Stimulated activated CD8-positive, alpha-beta memory T cell treated with anti-CD3 and anti-CD28 coated beads, Interleukin-2, amount 100 ng/mL, for 1 hour (primary cell): ENCODE measurements at places on chromosomes 1 and 21.

GRCh38 chr1:77202751-77203150, 16.5 kb downstream of the PIGK start:
- no peak for DNase-seq

- DNase-seq = no peak
These were observed 244.8 kb downstream of the SMYD3 start for GRCh38 chr1:246262281-246262680.

DNA sequence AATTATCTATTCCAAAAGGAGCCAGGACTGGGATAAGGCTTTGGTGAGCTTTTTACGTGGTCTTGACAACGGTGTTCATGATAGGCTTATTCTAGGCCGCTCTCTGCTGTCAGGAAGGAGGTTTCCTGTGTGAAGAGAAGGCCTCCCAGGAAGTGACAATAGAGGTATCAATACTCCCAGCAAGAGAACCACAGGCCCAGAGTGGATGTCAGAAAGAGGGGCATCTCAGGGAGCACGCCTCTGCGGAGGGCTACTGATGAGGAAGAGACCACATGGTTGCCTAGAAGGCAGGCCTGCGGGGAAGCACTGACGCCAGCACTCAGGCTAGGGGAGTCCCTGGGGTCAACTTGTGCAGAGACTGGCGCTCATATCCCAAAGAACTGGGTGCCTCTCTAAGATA, 60.4 kb downstream of the ITPKB start:
- no peak for DNase-seq

GRCh38 chr1:27726173-27727044, 648 bp downstream of the FAM76A start:
- peak; percentile 8 for DNase-seq

GRCh38 chr1:119364640-119365039, 3.9 kb upstream of the HAO2 start:
- DNase-seq = no peak

- no peak for DNase-seq
These were observed 709 bp downstream of the PRELP start for GRCh38 chr1:203476216-203476814.

DNA sequence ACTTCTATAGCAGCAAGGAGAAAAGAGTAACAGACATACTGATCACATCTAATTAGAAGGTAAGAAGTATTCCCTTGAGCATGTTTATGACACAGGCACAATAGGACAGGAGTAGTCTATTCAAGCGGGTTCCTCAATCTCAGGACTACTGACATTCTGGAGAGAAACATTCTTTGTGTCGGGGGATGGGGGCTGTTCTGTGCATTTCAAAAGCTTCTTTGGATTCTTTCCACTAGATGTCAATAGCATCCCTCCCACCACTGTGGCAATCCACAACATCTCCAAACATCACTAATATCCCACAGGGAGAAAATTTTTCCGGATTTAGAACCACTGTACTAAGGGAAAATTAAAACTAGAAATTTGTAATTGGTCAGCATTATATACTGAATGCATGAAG, 56.9 kb downstream of the ADAMTS5 start:
- DNase-seq = no peak

DNA sequence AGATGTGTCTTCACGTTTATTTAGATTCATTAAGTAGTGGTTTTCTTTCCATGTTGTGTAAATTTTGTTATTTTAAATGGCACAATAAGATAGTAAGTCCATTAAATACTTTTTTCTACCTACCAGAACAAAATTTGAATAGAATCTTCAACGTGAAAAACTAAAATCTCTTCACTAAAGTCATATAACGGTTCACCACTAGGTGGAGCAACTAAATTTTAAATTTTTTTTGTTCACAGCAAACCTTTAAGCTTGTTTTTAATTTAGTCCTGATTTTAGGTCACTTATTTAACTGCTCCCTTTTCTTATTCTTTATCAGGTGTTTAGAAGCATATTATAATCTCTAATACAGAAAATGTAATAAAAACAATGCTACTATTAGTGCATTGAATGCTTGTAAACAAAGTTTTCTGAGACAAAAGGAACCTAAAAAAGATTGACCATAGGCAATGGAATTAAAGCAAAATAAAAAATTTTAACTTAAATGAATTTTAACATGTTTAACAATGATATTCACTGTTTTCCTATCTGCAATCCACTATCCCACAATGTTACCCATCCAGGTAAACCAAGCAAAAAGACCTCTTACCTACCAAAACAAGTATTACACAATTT, 28.3 kb upstream of the PKN2 start:
- DNase-seq = no peak

DNA sequence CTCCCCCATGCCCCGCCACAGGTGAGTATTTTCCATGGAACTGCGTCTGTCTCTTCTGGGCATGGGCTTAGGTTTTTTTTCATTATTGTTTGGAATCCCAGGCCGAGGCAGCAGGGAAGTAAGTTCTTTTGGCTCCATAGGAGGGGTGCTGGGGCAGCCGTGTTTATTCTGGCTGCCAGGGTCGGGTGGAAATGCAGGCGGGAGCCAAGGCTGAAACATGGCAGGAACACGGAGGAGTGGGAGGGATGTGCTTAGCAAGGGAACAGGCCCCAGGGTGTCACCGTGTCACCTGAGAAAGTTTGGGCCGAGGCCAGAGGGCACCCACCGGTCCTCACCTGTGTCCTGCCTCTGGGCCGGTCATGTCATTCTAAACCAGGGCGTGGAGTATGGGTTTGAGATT, 4.5 kb upstream of the DHRS3 start:
- DNase-seq = no peak

- no peak for DNase-seq
These were observed 1.2 kb downstream of the NEGR1 start for GRCh38 chr1:72281144-72281543.

DNA sequence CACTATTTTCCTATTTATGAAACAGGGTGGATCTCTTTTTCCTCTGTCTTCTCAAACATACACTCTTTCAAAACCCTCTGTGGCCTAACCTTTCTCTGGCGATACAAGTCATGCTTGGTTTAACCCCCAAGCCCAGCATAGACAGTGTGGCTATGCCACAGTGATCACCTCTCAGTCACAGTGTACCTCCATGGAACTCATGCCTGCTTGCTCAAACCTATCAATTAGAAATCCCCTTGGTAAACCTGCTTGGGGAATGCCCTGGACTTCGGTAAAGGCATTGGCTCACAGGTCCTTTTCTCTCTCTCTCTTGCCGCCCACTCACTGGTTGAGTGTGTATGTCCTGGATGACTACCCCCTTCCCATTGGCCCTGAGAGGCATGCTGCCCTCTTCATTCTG, 147.5 kb downstream of the CYYR1 start:
- no peak for DNase-seq

GRCh38 chr1:16248007-16248436, 11.0 kb upstream of the CPLANE2 start:
- no peak for DNase-seq

DNA sequence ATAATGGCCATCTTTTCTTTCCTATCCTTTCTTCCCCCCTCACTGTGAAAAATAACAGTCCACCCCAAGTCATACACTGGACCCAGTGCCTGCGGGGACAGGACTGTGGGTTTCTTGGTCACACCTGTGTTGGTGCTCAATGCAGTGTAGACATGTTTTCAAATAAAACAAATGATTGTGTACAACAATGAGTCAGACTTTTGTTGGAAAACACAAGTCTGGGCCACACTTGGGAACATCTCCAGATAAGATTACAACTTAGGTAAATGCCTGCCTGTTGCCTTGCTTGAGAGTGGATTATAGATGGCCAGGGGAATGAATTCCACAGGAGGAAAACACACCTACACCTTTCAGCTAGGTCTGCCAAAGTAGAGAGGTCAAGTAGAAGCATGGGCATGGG, 34.1 kb downstream of the PDPN start:
- no peak for DNase-seq

GRCh38 chr1:190688096-190688495, 210.4 kb upstream of the BRINP3 start:
- DNase-seq = no peak

DNA sequence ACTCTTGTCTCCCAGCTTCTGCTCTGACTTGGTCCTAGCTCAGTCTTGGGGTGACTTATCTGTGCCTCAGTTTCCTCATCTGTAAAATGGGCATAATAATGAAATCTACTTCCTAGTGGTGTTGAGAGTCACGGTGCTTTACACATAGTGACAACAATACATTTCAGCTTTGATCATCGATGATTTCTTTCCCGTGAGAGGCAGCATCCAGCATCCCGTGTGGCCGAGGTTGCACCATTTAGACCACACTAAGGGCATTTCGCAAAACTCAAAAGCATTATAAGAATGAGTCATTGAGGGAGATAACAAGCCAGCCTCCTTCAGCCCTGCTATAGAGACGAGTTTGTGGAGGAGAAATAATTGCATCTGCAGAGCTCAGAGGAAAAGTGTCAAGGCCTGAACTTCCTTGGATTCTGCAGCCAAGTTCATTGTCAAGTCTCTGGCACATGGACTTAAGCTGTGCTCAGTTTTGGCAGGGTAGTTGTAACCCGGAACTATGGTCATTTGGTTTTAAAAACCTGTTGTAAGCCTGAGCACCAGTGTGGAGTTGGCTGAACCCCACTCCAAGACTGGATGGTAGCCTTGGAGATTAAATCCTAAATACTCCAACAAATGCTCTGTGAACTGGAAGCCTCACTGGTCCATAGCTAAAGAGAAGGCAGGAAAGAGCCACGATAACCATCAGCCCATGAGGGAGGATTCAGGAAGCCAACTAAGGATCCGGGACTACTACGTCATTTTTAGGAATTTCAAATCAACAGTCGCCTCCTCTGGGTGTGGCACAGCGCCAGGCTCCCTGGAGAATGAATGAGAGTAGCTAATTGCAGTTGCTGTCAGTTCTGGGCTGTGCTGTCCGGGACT, 64.2 kb downstream of the TCP10L start:
- no peak for DNase-seq

DNA sequence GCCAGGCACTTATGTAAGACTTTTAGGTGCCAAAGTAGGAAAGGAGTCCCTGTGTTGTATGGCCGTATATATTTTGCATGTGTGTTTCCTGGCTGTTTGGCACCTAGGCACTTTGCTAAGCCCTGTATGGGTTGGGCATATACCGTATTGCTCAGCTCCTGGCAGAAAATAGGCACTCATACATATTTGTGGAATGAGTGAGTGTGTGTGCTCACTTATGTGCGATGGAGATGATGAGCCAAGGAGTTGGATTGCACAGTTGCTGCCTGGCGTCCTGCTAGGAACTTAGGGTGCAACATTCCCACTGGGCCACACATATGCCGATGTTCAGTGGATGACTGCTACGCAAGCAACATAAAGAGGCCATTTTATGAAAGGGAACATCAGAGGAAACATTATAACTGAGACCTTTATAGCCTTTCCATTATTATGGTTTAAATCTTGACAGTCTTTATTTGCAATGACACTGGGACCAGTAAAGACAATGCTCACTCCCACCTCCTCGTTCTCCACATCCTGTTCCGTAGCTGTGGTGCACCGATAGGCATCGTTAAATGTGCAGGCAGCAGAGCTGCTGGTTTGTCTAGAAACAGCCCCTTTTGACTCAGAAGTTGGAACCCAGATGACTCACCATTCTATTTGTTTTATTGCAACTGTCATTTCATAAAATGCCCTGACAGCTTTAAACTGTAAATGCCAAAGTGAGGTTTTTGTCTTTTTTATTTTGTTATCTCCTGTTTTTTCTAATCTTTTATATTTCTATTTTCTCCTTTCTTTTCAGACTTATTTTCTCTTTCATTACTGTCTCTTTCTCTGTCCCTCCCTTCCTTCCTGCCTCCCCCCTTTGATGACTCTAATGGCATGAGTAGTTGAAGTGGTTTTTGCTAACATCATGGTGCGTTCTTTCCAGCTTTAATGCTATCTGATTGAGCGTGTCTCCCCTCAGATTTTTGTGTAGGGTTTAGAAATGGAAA, 36.1 kb downstream of the PEX14 start:
- peak; percentile 62 for DNase-seq

DNA sequence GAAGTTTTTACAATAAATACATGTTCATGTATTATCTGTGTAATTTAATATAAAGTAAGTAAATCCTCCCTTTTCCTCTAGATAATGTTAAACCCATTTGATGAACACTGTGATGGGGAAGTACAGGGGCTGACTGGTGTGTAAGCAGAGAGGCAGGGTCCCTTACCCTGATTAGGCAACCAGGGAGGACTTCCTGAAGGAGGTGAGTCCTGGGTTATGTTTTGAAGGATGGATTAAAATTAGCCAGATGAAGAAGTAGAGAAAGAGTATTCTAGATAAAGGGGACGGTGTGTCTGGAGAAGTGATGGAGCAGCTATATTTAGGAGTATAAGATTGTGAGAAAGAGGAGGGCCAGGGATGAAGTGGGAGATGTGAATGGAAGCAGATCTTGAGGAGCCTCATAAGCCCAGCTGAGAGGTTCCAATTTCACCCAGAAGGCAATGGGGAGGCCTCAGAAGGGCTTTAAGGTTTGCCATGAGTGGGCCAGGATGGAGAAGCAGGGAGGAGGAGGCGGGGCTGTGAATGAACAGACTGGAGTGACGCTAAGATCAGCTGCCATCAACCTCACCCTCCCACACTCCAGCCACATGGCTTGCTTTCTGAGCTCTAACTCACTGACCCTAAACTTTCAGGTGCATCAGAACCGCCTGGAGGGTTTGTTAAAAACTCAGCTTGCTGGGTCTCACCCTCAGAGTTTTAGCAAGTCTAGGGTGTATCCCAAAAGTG, 30.9 kb upstream of the ID3 start:
- no peak for DNase-seq

- no peak for DNase-seq
These were observed 11.2 kb upstream of the FOXO6 start for GRCh38 chr1:41350055-41350378.

DNA sequence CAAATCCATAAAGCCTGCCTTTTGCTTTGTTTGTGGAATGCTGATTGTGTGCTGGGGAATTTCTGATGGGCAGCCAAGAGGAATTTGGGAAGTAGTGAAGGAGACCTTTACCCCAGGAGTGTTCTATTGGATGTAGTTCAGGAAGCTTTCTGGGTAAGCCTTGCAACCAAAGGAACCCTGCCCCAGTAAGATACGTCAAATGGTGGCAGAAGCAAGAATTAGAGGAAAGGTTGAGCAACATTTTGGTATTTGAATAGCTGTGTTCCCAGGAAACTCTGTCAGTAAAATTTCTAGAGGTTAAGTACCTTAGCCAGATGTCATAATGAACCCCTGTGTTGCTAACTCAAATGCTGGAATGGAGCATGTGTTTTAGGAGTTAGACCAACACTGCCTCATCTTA, 6.4 kb downstream of the MGST3 start:
- no peak for DNase-seq

GRCh38 chr1:195462152-195462551, 1146.1 kb downstream of the KCNT2 start:
- DNase-seq = no peak

DNA sequence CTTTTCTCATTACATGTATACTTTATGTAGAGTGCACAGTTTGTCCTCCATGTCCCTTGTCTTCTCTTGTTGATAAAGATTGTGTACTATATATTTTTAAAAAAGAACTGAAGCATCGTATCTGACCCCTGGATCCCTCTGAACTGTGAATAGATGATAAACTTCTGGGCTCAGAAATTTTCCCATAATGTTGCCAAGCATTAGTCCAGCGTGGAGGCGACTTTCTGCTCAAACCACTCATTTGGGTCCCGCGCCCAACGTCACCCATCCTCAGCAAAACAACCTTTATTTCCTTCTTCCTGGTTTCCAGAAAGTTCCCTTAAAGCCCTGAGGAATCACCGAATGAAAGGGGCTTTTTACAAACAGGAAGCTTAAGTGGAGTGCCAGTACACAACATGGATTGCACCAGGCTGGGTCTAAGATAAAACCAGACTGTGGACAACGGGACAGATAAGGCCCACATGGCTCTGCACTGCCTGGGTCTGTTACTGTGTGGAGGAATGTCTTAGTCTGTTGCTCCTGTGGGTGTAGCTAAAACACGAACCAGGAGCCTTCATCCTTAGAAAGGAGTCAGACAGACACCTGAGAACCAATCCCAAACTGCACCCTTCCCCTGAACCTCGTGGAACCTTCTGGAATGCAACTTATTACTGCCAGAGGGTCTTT, 15.6 kb downstream of the EVA1C start:
- DNase-seq = no peak
